ENCODE measurements at places on chromosomes 3 and 15.

- no peak for DNase-seq
Observed at GRCh38 chr3:97417-98258, 98.9 kb upstream of the CHL1 start.

DNA sequence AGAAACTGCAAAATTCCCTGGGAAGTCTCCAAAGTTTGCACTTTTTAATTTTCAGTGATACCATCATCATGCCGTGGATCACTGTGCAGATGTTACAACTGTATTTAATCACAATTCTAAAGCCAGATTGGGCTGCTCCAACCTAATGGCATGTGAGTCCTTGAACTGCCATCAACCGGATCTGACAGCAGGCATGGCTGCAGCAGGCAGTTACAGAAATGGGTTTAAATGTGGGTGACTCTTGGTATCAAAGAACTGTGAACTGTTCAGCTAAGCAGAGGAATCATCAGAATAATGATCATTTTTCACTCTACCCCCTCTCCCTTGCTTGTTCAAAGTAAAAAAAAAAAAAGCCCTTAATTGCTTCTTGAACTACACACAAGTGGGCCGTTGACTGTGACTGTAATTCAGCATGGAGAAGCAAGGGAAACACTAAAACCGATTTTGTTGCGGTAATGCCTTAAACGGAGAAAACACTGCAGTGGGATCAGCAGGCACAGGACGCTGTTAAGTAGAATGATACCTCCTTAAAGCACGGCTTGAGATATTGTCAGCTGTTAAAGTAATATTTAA is 152.4 kb downstream of the RORA start:
- no peak for DNase-seq

DNA sequence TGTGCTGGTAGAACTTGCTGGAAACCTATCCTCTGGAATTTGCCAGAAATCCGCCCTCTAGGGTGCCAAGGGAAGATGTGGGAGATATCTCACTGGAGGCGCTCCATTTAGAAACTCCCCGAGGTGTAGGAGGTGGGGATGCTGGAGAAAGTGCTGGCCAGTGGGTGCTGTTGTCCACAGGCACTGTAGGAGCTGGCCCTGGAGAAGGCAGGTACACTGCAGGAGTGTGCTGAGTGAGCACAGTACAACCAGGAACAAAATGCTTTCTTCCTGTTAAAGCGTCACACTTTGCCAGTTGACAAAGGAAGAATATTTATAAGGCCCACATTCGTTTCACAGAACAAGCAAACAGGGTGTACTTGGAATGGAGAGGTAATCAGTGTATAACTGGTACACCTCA is 119.9 kb downstream of the CACNA1D start:
- no peak for DNase-seq

DNA sequence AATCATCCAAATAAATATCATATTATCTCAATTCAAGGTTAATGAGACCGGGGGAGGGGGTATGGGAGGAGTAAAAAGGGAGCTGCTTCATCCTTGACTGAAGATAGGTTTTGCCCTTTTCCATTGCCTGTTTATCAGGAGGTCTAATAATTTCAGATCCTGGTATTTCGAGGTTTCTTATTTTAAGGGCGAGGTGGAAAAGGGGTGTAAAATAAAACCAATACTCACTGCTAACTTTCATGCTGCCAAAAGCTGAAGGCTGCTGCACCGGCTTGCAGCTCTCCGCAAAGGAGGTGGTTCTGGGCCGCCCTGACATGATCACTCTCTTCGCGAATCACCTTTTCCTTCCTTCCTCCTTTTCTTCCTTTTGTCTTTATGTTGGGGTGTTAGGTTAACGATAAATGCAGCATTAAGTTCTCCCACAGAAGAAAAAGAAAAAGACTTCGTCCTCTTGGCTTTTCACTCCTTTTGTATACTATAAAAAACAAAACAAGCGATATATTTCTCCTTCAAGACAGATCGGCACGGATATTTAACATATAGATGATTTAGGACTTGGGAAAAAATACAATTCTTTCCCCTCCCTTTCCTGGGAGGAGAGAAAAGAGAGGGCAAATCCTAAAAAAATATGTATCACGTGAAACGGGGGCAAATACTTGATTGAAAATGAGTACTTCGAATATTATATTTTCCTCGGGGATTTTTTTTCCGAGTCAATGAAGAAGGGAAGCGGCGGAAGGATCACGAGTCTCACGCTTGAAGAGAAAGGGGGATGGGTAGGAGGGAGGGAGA is 932 bp downstream of the GSK3B start:
- DNase-seq: no peak

DNA sequence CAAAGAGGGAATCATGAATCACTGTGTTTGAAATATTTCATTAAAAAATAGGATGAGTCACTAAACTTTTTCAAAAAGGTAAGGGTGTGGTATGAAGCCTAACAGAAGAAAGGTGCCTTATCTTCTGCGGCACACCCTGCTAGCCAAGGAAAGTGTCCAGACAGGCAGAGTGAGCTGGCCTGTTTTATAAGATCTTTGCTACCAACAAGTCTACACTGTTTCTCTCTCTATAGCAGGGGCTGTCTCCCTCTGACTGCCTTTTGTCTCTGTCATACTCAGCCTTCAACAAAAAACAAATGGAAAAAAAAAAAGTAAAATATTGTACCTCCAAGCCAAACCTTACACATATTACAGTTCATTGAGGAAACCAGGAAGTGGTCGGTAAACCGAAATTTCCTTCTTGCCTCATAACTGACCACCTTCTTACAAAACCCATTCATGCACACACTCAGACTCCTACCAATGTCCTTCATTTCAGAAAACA is 9.1 kb downstream of the ZDHHC3 start:
- no peak for DNase-seq

DNA sequence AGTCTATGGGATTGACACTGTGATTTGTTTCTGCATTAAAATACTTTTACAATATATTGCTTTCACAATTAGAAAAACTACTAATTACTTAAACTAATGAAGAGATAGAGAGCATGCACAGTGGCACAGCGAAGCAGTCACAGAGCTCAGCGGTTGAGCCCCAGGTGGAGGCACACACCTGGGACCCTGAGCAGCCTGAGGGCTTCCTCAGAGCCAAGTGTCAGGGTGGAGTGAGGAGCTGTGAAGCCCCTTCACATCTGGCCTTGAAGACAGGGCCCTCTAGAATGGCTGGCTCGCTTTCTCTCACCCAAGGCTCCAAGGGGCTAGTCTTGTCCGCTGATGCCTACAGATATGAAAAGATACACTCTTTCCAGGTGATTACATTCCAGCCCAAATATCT is 287.7 kb downstream of the ZNF385D start:
- DNase-seq: no peak

DNA sequence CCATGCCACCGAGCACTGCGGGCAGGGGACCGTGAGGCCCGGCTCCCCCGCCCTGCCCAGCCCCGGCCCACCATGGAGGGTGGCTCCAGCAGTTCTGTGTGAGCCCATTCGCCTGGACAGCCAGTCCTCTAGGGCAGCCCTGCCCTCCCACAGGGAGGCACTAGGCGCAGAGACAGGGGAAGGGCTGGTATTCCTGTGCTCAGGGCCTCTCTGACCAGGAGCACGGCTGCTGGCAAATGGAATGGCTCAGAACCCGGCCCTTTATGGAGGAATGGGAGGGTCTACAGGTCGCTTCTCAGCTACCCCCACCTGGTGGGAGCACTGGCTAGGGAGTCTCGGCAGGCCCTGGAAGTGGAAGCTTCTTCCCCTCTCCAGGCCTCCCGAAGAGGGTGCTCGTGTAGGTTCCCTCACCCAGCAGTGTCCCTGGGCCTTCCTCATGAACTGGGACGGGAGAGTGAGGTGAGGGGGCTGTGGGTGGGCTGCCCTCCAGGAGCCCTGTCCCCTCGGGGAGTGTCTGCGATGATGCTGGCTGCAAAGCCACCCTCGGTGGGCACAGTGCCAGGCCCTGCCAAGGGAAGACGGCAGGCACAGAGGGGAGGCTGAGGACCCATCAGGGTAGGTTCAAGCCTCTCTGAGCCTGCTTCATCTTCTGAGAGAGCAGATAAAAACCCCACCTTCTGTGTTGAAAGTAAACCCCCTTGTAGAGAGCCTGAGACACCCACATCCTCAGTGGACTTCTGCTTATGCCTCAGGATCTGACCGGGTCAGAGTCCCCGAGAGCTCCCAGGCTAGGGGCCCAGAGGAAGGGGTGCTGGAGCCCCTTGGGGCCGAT is 1.5 kb downstream of the MELTF start:
- DNase-seq: peak; percentile 22

DNA sequence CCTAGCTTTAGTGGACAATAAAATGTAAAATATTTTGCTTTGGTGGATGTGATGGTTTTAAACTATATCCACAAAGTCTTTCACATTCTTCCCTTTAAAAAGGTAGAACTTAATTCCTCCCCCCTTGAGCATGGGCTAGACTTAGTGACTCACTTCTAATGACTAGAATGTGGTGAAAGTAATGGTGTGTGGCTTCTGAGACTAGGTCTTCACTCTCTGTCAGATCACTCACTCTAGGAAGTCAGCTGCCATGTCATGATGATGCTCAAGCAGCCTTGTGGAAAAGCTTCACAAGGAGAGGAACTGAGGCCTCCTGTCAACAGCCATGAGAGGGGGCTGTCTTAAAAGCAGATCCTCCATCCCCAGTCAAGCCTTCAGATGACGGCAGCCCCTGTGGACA is 4.2 kb downstream of the LRRC2 start:
- no peak for DNase-seq

DNA sequence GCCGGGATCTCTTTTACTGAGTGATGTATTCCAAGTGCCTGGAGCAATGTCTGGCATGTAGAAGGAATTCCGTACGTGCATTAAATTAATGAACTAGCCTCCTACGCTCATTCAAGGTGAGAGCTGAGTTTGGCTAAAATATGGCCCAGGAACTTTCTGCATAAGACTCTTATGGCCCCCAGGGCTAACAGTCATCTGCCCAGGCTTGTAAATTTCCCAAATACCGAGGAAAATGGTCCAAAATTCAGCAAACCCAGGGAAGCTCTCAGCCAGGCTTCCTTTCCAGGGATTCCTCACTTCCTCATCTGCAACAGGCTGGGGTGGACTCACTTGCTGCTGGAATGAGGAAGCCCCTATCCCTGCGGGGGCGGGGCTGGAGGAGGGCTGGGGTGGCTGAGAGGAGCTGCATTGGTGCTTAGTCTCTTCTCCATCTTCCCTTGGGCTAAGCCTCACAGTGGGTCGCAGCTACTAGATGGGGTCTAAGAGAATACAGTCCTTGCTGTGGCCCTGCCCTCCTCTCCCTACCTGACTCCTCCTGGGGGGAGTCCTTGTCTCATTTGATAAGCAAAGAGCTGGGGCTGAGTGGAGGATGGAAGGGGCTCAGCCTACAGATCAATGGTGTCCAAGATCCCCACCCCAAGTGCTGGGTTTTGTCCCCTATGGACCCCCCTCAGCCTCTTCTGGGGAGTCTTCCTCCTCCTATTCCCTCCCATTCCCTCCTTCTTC is 28.5 kb upstream of the APOD start:
- DNase-seq: no peak

GRCh38 chr3:117407317-117407716 is 697.7 kb downstream of the TUSC7 start:
- no peak for DNase-seq

- DNase-seq: no peak
Observed at GRCh38 chr3:13188975-13189374, 115.7 kb upstream of the IQSEC1 start.

GRCh38 chr3:127625821-127626220 is 3.2 kb upstream of the PODXL2 start:
- no peak for DNase-seq

DNA sequence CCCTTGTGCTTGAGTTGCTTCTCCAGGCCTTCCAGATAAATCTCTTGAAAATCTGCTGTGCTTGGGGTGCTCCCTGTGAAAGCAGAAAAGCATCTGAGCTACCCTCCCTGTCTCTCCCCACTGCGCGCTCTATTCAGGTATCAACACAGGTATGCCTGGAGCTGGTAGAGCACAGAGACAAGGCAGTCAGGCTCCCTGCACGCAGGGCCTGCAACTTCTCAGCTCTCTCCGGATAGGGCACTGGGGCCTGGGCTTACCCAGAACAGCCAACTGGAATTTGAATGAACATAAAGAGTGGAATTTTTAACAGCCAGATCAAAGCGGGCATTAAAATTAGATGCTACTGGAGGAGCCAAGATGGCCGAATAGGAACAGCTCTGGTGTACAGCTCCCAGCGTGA is 183.6 kb downstream of the XXYLT1 start:
- no peak for DNase-seq

DNA sequence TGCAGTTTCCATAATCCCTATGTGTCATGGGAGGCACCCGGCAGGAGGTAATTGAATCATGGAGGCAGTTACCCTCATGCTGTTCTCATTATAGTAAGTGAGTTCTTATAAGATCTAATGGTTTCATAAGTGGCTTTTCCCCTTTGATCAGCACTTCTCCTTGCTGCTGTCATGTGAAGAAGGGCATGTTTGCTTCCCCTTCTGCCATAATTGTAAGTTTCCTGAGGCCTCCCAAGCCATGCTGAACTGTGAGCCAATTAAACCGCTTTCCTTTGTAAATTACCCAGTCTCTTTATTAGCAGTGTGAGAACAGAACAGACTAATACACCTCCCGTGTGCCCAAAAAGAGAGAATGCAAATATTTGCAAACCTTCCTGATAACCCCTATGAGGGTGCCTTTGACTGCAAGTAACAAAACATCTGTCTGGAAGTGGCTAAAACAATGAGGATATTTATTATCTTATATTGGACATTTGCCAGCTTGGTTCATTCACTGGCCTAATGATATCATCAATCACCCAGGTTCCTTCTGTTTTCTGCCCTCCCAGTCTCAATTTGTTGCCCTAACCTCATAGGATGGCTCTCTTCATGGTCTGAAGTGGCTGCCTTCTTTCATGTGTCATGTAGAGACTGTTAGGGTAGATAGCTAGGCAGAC is 68.7 kb downstream of the BHLHE40 start:
- no peak for DNase-seq

- DNase-seq: no peak
Observed at GRCh38 chr3:20809356-20809755, 623.4 kb upstream of the SGO1 start.
